ENCODE measurements at places on chromosomes 4 and X.

- no peak overlapping the region for H3K4me3 ChIP-seq
- H3K36me3 ChIP-seq, result no peaks in the 10 kb centered on the region
- no peak overlapping the region for H3K27ac ChIP-seq
- no peak for DNase-seq
- H3K27me3 ChIP-seq, result no peaks in the 10 kb centered on the region
These were observed 13.4 kb upstream of the DHRSX start for GRCh38 chrX:2514131-2514530.

GRCh38 chr4:140126261-140126660, 27.7 kb downstream of the MAML3 start:
- no peaks in the 10 kb centered on the region for H3K4me1 ChIP-seq
- DNase-seq, result no peak
- no peaks in the 10 kb centered on the region for H3K27me3 ChIP-seq

DNA sequence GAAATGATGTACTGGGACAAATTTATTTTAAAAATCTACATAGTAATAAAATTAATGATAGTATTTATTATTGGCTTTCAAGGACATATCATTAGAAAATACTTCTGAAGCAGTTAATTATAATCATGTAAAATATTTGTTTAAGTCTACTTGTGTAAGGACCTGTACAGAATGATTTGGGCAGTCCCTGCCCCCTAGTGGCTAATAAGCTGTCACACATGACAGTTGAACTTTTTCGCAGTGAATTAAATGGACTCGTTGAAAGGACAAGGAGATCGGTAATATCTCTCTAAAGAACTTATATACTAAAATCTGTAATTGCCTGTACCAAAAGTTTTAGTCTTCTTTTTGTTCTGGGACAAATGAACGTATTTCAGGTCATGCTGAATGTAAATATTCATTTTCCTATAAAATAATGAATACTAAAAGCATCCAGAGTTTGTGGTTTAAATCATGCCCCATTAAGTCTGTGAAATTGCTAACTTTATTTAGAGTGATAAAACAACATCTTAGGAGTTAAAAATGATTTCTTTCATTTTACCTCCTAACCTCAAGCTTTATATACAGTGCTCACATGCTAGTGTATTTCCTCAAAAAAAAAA, 13.6 kb downstream of the EXOC1 start:
- H3K4me1 ChIP-seq, result no peaks in the 10 kb centered on the region
- no peak overlapping the region for H3K4me3 ChIP-seq
- peaks cover 60% of the 10 kb centered on the region for H3K36me3 ChIP-seq
- DNase-seq, result no peak

DNA sequence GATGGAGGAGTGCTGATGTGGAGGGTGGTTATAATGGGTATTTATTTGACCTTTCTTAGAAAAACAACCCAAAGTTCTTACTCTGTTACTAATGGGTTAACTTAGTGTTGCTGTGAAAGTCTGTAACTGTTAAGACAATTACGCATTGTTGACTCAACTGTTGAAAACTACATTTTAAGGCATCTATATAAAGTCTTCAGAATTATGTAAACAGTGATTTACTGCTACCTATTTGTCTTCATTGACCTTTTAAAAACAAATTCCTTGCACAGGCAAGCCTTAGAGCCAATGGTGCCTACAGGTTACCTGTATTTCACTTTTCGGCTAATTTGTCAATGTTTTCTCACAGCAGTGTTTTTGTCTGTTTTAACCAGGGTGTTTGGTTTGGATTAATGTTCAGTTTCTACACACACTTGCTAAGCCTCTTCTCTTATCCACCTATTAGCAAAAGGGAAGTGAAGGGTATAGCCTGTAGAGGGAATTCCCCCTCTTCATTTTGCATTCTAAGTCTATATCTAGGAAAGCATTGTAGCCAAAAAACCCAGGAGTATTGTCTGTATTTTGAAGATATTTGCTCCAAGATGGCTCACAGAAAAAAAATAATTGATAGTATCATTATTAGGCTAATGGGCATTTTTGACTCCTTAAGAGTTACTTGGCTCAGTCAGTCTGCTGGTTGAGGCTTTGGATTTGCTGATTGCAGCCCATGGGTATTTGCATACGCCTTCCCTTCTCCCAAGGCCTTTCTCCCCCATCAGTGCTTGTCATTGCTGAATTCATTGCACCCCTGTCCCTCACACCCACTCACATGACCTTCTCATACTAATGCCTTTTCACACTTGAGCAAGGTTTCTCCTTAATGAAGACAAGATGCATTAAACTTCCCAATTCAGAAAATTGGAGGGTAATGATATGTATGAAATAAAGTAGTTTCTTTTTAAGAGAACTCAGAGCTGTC, 30.5 kb downstream of the AFF1 start:
- H3K4me1 ChIP-seq, result no peaks in the 10 kb centered on the region
- no peak overlapping the region for H3K27ac ChIP-seq
- no peak for DNase-seq
- H3K36me3 ChIP-seq, result no peaks in the 10 kb centered on the region
- no peak overlapping the region for H3K4me3 ChIP-seq

DNA sequence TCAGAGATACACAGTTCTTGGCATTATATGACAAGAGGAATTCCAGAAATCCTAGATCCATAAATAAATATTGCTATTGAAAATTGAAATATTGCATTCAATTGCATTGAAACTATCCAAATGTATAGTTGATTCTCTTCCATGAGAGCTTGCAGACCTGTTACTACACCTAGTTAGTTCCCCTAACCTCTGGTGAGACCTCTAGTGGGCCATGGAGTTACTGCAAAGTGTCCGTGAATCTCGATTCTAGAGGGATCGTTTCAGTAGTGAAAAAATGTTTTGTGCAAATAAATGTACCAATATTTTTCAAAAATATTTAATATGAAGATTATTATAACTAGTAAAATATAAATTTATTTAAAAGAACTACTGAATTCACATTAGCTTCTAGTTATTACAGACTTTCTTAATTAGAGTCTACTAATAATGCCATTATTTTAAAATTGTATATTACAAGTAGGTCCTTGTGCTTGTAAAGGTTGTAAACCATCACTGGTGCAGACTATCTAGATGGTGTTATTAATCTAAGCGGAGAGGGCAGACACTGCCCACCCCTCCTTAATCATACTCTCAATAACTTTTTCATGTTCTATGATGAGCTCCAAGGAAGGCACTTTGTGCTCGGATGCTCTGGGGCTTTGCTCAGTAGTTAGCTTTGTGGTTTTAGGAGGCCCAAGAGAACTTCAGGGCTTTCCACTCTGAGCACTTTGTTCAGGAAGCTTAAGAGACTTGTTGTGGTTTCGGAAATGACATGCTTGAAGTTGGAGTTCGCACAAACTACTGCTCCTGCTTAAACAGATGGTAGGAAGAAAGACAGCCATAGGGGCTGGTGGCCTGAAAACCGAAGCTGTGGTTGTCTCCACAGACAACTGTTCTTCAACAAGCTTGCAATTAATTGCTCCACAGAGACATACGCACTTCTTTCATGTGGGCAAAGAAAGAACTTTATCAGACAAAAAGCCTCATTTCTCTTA, 42.8 kb downstream of the IL21 start:
- H3K27ac ChIP-seq, result no peak overlapping the region
- no peaks in the 10 kb centered on the region for H3K27me3 ChIP-seq
- H3K4me3 ChIP-seq, result no peak overlapping the region
- H3K36me3 ChIP-seq, result no peaks in the 10 kb centered on the region
- no peak for DNase-seq

GRCh38 chrX:28042260-28042659, 61.0 kb upstream of the DCAF8L1 start:
- no peaks in the 10 kb centered on the region for H3K36me3 ChIP-seq
- H3K4me3 ChIP-seq, result no peak overlapping the region
- no peak for DNase-seq
- no peaks in the 10 kb centered on the region for H3K4me1 ChIP-seq
- no peaks in the 10 kb centered on the region for H3K27me3 ChIP-seq

- DNase-seq, result no peak
- no peak overlapping the region for H3K4me3 ChIP-seq
- H3K27me3 ChIP-seq, result no peaks in the 10 kb centered on the region
These were observed 132.7 kb upstream of the ADGRL3 start for GRCh38 chr4:61067381-61067780.

DNA sequence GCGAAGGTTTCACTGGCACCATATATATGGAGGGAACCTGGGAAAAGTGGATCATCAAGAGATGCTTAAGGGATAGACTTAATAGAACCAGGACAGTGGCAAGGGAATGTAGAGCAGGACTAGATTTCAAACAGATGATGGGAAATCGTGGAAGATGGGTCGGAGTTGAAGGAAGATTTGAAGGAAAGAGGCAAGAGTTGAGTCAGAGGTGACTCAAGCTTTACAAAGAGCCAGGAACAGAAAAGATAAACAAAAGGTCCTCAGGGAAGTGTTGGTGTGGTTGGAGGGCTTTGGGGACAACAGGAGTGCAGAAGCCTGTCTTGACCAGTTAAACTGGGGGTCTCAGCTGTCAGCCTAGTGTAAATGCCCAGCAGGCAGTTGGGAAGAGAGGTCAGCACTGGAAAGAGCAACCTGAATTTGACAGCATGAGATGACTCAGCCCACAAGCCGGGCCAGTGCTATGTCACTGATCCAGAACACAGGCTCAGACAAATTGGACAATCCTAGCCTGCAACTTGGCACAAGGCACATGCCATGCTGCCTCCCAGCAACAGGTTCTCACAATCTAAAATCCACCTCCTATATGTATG, 230.5 kb downstream of the IDS start:
- no peak overlapping the region for H3K4me3 ChIP-seq
- H3K36me3 ChIP-seq, result no peaks in the 10 kb centered on the region
- H3K4me1 ChIP-seq, result no peaks in the 10 kb centered on the region
- no peaks in the 10 kb centered on the region for H3K27me3 ChIP-seq
- DNase-seq, result no peak

- H3K4me1 ChIP-seq, result no peaks in the 10 kb centered on the region
- no peak overlapping the region for H3K4me3 ChIP-seq
These were observed 27.0 kb upstream of the BANK1 start for GRCh38 chr4:101763576-101763975.

DNA sequence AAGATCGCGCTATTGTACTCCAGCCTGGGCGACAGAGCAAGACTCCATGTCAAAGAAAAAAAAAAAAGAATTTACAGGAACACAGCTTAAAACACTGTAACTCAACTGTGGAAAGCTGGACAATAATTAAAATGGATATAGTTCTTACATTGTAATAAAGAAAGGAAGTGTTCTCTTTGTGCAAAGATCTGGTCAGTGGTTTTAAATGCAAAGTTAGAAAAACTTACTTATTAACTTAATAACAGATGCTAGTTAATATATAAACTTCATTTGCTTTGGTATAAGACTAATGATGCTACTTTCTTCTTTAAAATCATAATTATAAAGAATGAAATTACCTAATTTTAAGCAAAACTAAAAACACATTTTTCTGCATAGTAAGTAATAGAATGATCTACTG, 2024.1 kb upstream of the TENM3 start:
- no peaks in the 10 kb centered on the region for H3K4me1 ChIP-seq
- H3K36me3 ChIP-seq, result no peaks in the 10 kb centered on the region
- no peaks in the 10 kb centered on the region for H3K27me3 ChIP-seq
- no peak overlapping the region for H3K4me3 ChIP-seq
- DNase-seq, result no peak
- no peak overlapping the region for H3K27ac ChIP-seq

DNA sequence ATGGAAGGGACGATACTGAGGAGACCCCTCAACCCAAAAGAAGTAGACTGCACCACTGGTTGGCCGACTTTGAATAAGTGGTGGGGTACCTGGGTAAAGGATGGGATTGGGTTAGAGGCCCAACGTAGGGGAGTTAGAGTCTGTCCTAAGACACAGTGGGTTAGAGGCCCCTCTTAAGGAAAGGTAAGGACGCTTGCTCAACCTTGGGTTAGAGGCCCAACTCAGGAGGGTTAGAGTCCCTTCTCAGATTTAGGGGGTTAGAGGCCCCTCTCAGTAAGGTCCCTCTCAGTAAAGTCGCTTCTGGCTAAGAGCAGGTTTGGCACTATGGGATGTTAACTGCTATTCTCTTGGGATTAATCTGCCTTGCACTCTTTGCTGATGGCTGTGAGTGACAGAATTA, 81.3 kb downstream of the ACOX3 start:
- no peak overlapping the region for H3K27ac ChIP-seq
- DNase-seq, result no peak
- H3K4me3 ChIP-seq, result no peak overlapping the region
- H3K4me1 ChIP-seq, result no peaks in the 10 kb centered on the region
- H3K36me3 ChIP-seq, result peaks cover under 1% of the 10 kb centered on the region

GRCh38 chr4:185202984-185203485, 765 bp downstream of the CFAP97 start:
- DNase-seq, result no peak
- peak overlapping the region; percentile 69 for H3K4me3 ChIP-seq
- peaks cover 7% of the 10 kb centered on the region for H3K36me3 ChIP-seq
- no peaks in the 10 kb centered on the region for H3K27me3 ChIP-seq
- H3K27ac ChIP-seq, result peak overlapping the region; percentile 97

DNA sequence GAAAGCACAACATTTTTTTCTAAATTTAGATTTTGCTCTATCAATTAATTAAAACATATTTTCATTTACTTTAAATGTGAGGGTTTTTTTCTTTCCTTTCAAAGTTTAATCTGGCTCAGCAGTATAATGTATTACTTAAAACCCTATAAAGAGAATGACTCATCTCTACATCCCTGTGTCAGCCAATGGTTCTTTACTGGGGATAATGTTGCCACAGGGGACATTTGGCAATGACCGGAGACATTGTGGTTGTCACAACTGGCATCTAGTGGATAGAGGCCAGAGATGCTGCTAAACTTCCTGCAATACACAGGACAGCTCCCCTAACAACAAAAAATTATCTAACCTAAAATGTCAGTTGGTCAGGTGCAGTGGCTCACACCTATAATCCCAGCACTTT, 53.8 kb downstream of the SYNPO2 start:
- H3K27ac ChIP-seq, result no peak overlapping the region
- no peaks in the 10 kb centered on the region for H3K36me3 ChIP-seq
- no peaks in the 10 kb centered on the region for H3K4me1 ChIP-seq
- H3K4me3 ChIP-seq, result no peak overlapping the region
- no peaks in the 10 kb centered on the region for H3K27me3 ChIP-seq
- DNase-seq, result no peak

DNA sequence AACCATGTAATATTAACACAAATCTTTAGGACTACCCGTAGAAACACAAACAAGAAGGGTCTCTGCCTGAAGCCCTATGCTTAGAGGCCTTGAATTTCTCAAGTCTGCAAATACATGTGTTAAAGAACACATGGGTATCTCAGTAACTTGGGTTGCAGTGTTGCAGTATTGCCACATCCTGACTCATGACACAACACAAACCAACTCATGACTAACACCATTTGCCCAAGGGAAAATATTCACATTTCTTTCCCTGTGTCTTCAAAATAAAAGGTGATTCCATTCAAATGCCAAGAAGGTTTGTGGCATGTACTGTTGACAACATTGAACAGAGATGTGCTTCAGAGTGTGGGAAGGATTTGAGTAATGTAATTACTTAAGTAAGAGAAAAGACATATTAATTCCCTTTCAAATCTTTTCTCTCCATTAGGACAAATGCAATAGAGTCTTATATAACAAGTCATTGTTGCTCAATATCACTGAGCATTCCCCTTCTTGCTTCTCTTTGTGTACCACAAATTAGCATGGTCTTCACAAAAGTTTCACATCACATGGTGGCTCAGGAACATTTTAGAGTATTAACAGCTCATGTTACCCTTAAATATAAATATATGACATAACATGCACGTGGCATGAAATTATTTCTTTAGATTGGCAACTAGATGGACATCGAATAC, 487.1 kb downstream of the STPG2 start:
- no peaks in the 10 kb centered on the region for H3K27me3 ChIP-seq
- H3K4me1 ChIP-seq, result no peaks in the 10 kb centered on the region
- DNase-seq, result no peak

- H3K4me1 ChIP-seq, result no peaks in the 10 kb centered on the region
- H3K27ac ChIP-seq, result no peak overlapping the region
- H3K4me3 ChIP-seq, result no peak overlapping the region
- no peaks in the 10 kb centered on the region for H3K36me3 ChIP-seq
- no peak for DNase-seq
These were observed 83.1 kb upstream of the CLCN4 start for GRCh38 chrX:10073671-10074070.
